Mononuclear cell (primary cell): ENCODE measurements at places on chromosomes 6 and 20. TPM values are rescaled to one million over a fixed set of nuclear protein-coding genes. Genes with fewer than 3 reads are reported as not detected.

OPRM1 gene
- not detected for total RNA-seq

CYP24A1 gene
- 0.10 TPM for total RNA-seq

TREML1 gene
- total RNA-seq = 41.7 TPM

EPPIN gene
- total RNA-seq = not detected

ZBTB2 gene
- 30.2 TPM for total RNA-seq

MATN4 gene
- not detected for total RNA-seq

GABRR1 gene
- total RNA-seq = 0.10 TPM

ZSCAN23 gene
- 0.73 TPM for total RNA-seq

KCNQ2 gene
- under 0.01 TPM for total RNA-seq

SNAP25 gene
- total RNA-seq = not detected

TIAM2 gene
- total RNA-seq = 2.8 TPM
